Fibroblast of mammary gland (primary cell): ENCODE measurements at places on chromosomes 7 and 10.
A peak's percentile ranks its signal among the peaks of the same experiment; 100 is the strongest.

DNA sequence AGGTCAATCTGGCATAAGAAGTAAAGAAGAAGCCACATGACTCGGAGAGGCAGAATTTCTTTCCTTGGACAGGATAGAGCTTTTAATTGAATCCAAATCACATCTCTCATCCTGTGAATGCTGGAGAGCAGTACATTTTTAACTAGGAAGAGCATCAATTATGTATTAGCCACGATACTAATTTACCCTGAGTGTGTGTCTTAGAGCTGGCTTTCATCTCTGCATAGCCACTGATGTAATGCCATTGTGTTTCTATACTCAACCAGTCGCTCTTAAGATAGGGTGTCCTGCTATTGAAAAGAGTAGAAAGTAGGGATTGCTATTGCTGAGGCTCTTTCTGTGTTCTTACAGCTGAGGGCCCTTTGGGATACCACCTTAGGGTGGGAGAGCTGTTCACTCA, 280.3 kb downstream of the AUTS2 start:
- DNase-seq = no peak

GRCh38 chr7:249989-250388, 40.0 kb upstream of the FOXL3 start:
- DNase-seq = no peak

DNA sequence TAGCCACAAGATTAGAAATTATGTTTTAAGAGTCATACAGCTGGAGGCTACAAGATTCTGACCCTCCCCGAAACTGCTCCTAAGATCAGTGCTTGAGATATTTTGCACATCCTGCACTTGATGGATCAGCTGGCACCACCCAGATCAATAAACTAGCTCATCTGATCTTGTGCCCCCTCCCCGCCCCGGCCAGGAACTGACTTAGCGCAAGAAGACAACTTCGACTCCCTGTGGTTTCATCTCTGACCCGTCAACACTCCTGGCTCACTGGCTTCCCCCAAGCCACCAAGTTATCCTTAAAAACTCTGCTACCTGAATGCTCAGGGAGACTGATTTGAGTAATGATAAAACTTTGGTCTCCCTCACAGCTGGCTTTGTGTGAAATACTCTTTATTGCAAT, 73.5 kb upstream of the NPSR1 start:
- no peak for DNase-seq

DNA sequence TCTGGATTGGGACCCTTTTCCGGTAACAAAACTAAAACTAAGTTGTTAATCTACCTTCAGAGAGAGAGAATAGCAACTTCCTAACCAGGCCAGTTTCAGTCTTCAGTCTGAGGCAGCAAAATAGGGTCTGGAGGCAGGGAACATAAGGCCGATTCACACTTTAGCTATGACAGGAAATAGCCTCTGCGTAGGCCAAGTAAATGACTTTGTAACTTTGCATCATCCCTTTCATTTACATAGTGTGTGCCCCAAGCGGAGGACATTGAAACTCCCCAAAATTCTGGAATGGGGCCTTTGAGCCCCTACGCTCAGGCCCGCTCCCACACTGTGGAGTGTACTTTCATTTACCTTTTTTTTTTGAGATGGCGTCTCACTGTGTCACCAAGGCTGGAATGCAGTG, 1.7 kb upstream of the UPP1 start:
- DNase-seq = peak; percentile 83

DNA sequence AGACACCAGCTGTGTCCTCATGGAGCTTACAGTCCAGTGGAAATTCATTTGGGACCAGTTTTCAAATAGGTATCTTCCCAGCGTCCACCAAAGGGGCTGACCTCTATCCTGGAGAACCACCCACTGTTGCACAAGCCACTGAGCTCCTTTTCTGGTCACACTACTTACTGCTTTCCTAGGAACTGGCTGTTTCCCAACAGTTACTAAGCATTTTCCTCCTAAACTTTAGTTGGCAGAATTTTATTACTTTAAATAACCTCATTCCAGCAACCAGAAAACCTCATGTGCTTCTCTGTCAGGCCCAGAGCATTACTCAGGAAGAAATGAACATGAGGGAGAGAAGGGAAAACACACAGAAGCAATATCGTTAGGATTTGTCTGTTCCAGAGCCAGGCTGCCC, 183.1 kb downstream of the GPAM start:
- DNase-seq = peak; percentile 93

DNA sequence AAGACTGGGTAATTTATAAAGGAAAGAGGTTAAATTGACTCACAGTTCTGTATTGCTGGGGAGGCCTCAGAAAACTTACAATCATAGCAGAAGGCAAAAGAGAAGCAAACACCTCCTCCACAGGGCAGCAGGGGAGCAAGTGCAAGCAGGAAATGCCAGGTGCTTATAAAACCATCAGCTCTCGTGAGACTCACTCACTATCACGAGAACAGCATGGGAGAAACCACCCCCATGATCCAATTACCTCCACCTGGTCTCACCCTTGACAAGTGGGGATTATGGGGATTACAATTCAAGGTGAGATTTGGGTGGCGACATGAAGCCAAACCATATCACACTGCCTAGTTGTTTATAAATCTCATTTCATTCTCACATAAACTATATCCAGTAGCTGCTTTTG, 28.0 kb upstream of the CPN1 start:
- DNase-seq = no peak

DNA sequence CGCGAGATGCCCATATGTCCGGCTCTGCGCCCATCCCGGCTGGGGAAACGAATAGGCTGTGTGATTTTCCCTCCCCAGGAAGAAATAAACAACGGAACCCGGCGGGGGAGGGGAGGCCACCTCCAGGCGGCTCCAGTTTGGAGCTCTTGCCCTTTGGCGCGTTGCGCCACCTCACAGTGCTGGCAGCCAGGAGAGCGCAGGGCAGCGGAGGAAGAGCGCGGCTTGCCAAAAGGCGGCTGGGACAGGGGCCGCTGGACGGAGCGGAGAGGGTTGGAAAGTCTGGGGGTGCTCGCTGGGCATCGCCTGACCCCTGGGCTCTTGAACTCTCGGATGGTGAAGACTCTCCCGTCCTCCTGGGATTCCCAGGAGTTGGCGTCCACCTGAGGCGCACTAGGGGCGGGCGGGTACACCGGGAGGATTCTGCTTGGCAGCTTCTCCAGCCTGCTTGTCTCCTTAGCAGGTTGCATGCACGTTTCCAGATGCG, 5.3 kb upstream of the NEUROG3 start:
- DNase-seq = no peak

DNA sequence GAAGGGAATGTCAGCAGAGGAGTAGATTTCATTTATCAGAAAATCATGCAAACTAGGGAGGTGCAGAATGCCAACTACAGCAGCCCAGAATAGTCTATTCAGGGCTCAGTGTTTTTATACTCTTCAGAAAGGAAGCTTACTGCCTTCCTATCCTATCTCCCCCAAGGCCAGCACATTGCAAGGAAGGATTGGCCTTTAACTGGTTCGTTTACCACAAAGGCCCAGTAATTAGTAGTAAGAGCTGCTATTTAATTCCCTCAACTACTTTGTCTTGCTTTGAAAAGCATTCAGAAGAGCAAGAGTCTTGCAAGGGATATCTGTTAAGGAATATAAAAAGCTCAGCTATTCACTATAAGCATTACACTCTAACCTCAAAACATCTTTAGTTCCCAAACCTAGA, 86.4 kb upstream of the RNF148 start:
- no peak for DNase-seq

DNA sequence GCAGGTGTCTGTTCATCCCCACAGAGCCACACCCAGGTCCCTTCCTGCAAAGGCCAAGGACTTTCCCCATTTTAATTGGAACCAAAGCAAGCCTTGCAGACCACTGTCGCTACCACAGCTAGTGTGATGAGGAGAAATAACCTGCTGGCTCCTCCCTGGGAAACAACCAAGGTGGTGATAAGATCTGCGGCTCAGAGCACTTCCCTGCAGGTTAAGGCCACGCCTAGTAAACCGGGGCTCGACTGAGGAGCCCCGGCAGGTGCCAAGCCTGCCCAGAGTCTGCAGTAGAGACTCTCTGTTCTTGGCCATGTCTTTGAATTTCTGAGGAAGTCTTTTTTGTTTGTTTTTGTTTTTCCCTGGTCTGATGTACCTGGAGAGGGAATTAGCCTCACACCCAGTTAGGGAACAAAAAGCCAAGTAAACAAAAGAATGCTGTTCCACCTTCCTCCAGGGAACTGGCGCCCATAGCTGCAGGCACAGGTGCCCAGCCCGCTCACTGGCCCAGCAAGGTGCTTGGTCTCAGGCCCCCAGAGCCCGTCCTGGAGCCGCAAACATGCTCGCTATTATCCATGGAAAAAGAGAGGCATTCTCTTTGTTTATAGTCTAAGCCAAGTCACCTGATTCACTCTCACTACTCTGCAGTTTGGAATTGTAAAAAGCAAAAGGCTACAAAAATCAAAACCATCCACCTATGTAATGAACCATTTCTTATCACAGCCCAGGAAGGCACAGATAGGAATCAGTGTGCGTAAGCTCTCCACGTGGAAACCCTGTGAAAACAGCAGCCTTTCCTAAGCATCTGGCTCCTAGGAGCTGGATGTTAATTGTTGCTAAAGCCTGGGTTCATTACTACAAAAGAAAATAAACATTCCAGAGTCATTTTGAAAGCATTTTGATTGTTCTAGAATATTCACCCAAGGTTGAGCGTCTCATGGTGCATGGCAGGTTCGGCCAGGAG, 2.7 kb downstream of the GPR146 start:
- DNase-seq = no peak

DNA sequence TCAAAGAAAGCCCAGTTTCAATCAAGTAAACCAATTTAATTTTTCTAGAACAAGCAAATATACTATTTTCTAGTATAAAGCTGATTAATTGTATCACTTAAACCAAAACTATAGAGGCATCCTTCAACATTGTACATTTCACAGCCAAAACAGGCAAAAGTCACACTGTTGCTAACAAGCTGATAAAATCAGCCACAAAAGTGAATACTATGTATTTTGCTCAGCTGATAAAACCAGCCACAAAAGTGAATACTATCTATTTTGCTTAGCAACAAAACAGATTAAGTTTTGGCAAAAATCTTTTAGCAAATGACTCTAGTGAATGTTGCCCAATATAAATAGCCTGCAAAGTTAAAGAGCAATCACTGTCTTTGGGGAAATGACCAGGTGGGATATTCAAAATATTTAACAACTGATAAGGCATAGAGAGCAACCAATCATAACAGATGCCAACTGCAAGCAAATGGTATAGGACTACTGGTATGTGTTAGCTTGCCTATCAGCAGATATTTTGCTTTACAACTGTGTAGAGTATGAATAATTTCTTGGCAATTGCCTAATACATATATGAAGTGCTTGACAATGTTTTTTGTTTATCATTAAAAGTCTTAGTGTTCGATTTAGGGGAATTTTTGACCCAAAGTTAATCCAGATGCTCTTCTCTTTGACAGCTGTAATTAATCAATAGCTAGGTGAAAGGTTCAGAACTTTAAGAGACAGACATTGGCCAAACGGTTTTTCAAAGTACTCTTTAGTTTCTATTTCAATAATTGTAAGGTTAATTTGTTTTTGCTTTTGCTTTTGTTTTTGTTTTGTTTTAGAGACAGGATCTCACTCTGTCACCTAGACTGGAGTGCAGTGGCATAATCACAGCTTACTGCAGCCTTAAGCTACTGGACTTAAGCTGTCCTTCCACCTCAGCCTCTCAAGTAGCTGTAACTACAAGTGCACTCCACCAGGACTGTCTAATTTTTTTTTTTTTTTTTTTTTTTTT, 44.4 kb upstream of the SP4 start:
- DNase-seq = no peak

- no peak for DNase-seq
Measured at GRCh38 chr10:271201-271600, 135.9 kb downstream of the ZMYND11 start.

- peak; percentile 90 for DNase-seq
Measured at GRCh38 chr7:33979807-33980355, 74.5 kb downstream of the BMPER start.

GRCh38 chr10:85603151-85603940, 763.2 kb downstream of the GRID1 start:
- DNase-seq = no peak

DNA sequence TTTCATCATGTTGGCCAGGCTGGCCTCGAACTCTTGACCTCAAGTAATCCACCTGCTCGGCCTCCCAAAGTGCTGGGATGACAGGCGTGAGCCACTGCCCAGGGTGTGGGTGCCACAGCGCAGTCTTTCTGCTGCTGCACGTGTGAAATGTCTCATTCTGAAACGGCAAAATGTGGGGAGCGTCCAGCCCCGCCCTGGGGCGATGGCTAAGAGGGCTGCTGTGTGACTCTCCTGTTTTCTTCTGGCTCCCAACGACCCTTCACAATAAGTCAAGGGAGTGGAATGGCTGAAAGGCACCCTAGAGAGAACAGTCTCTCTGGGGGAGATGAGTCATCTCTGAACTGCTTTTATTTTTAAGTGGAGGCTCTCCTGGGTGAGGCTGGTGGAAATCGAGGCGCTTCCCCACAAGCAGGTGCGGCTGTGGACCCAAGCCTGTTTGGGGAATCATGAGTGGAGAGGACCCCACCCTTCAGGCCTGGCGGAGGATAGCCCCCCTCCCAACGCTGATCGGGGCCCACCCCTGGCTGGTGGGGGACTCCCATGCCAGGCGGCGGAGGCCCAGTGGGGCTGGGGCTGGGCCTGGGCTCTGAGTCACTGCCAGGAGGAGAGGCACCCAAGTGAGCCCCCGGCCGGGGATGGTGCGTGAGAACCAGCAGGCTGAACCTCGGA, 18.0 kb downstream of the ADAP1 start:
- DNase-seq = peak; percentile 36

DNA sequence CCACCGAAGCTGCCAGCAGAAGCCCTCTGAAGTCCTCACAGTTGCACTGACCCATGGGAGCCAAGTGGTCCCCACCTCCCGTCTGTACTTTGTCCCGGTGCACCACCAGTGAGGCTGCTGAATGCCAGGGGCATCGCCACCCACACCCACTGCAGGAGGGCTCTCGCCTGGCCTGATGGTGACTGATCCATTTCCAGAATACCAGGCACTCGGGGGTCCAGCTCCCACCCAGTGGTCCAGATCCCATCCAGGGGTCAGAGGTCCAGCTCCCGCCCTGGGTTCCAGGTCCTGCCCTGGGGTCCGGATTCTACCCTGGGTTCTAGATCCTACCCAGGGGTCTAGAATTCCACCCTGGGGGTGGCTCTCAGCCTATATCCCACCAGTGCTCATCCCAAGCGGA, 9.1 kb upstream of the JAKMIP3 start:
- DNase-seq = no peak

- peak; percentile 40 for DNase-seq
Measured at GRCh38 chr10:49526619-49527018, 12.3 kb downstream of the ERCC6 start.

- DNase-seq = no peak
Measured at GRCh38 chr7:68787566-68787965, 810.7 kb upstream of the AUTS2 start.

DNA sequence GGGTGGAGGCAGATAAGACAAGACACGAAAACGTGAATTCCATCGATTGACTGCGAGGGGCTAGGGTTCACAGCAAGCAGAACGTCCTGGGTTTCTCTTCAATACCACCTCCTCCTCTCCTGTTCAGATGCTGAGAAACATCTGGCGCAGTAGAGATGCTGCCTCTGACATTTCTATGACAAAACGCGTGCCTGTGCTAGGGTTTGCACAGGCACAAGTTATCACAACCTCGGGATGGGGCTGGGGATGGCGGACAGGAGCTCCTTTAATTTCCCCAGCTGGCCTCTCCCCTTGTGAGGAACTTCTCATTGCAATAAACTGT, 99.8 kb upstream of the SVIL start:
- no peak for DNase-seq

- DNase-seq = no peak
Measured at GRCh38 chr7:17583786-17584185, 285.3 kb downstream of the AHR start.

- no peak for DNase-seq
Measured at GRCh38 chr10:31154996-31155395, 123.3 kb upstream of the ZNF438 start.
